ENCODE measurements at places on chromosomes 13 and 19. TPM values are rescaled to one million over a fixed set of nuclear protein-coding genes. Genes with fewer than 3 reads are reported as not detected.

The PRSS57 gene
- 0.78 TPM for total RNA-seq

- H3K27me3 ChIP-seq, result no peaks in the 10 kb centered on the region
- H3K4me1 ChIP-seq, result no peaks in the 10 kb centered on the region
- no peak overlapping the region for H3K4me3 ChIP-seq
- H3K27ac ChIP-seq, result no peak overlapping the region
- no peak for DNase-seq
- H3K36me3 ChIP-seq, result no peaks in the 10 kb centered on the region
Measured at GRCh38 chr13:83223546-83223945, 658.7 kb downstream of the SLITRK1 start.

DNA sequence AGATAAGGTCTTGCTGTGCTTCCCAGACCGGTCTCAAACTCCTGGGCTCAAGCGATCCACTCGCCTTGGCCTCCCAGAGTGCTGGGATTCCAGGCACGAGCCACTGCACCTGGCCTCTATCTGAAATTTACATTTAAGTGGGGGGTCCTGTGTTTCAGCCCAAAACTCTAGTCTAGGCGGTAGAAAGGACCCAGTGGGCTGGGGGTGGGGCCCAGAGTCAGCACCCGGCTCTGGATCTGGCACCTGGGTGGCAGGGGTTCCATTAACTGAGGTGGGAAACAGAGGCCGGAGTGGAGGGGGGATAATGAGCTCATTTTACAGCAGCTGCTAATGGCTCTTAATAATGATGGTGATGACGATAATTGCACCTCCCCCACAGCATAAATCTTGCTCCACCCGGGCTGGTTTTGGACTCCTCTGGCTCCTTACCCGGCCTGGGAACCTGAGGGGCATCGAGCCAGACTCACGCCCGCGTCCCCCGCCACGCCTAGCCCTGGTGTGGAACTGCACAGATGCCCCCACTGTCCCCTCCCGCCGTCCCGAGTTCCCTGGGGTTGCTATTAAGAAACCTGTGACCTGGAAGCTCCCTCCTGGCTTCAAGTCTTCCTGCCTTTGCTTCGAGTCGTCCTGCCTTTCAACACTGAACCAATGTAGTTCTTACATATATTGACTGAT, 17.8 kb upstream of the KLF2 start:
- no peak overlapping the region for H3K4me3 ChIP-seq
- no peaks in the 10 kb centered on the region for H3K27me3 ChIP-seq
- H3K27ac ChIP-seq, result no peak overlapping the region
- no peak for DNase-seq

DNA sequence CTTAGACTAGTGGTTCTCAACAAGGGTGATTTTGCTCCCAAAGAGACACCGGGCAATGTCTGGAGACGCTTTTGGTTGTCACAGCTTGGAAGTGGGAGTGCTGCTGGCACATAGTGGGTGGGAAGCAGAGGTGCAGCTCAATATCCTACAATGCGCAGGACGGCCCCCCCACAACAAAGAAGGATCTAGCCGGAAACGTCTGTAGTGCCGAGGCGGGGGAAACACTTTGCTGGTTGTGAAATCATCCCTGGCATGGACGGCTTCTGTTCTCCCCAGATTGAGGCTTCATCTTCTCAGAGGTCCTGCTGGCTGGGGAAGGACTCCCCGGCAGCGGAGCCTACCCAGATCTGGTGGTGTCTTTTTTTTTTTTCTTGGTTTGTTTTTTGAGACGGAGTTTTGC, 13.4 kb upstream of the SYT5 start:
- no peak overlapping the region for H3K27ac ChIP-seq
- no peaks in the 10 kb centered on the region for H3K36me3 ChIP-seq
- DNase-seq, result no peak
- no peaks in the 10 kb centered on the region for H3K4me1 ChIP-seq
- no peak overlapping the region for H3K4me3 ChIP-seq

- DNase-seq, result no peak
- H3K4me1 ChIP-seq, result peaks cover 6% of the 10 kb centered on the region
- no peak overlapping the region for H3K4me3 ChIP-seq
- H3K27ac ChIP-seq, result peak overlapping the region; percentile 88
- H3K36me3 ChIP-seq, result peaks cover 4% of the 10 kb centered on the region
Measured at GRCh38 chr13:30847650-30848307, 58.3 kb upstream of the MEDAG start.

DNA sequence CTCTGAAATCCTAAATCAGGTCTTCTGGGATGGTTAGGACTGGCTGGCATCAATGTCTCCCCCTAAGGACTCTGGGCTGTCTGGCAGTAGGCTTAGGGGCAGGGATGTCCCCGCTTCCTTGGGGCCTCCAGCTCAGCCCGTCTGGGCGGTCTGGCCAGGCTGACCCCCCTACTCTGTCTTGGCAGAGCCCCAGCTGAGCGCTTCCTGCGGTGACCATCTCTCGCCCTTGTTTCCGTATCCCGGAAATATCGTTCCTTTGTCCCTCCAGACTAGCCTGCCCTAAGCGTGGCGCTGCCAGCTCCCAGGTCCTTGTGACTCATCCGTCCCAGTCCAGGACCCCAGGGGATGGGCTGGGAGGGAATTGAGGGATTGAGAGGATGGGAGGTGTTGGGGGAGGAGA, 11.3 kb downstream of the GTPBP3 start:
- no peaks in the 10 kb centered on the region for H3K4me1 ChIP-seq
- peaks cover 6% of the 10 kb centered on the region for H3K27me3 ChIP-seq
- no peak overlapping the region for H3K27ac ChIP-seq
- peak; percentile 43 for DNase-seq
- H3K4me3 ChIP-seq, result no peak overlapping the region

DNA sequence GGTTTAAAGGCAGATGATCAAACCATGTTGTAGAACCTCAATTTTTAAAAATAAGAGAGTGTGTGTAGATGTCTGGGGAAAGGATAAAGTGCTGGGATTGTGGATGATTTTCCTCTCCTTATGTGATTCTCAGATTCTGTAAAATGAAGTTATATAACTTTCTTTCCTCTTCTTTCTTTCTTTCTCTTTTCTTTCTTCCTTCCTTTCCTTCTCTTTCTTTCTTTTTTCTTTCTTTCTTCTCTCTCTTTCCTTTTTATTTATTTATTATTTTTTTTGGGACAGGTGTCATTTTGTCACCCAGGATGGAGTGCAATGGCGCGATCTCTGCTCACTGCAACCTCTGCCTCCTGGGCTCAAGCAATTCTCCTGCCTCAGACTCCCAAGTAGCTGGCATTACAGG, 82.6 kb downstream of the GADD45B start:
- no peaks in the 10 kb centered on the region for H3K36me3 ChIP-seq
- H3K27me3 ChIP-seq, result peaks cover 10% of the 10 kb centered on the region
- no peak for DNase-seq
- no peak overlapping the region for H3K4me3 ChIP-seq
- peaks cover 6% of the 10 kb centered on the region for H3K4me1 ChIP-seq

- H3K4me1 ChIP-seq, result peaks cover 8% of the 10 kb centered on the region
- no peaks in the 10 kb centered on the region for H3K27me3 ChIP-seq
- H3K36me3 ChIP-seq, result no peaks in the 10 kb centered on the region
- no peak overlapping the region for H3K4me3 ChIP-seq
Measured at GRCh38 chr13:85725433-85725832, 73.8 kb downstream of the SLITRK6 start.

The GIPR gene
- 36.4 TPM for total RNA-seq

DNA sequence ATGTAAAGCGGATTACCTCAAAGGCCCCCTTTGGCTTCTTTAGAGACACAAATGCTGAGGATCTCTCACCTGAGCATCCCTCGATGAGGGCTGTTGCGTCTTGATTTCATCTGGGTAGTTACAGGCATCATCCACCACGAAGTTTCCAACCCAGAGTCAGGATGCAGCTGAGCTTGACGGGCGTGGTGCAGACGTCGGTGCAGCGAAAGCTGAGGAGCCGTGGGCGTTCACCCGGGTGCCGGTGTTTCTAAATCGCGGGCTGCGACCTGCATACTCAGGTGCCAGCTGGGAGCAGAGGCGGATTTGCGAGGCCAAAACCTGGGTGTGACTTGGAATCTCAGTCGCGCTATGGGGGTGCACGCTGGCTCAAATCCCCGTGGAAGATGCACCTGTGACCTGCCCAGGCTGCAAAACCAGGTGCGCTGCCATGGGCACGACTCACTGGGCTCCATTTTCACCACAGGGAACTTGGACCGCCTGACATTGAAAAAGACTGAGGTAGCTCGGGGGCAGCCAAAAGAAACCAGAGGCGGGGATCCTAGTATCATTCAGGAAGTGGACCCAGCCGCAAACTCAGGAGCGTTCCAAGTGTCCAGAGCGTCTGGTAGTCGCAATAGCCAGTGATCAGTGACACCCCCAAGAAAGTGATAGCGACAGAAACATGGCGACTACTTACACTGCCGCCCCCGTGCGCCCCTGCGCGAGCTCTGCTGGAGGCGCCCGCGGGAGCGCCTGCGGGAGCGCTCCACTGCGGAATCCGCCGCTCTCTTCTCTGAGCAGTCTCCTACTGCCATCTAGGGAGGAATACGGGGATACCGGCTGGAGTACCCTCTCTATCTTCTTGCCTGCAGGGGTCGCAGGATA, 36.4 kb upstream of the IGFL4 start:
- H3K36me3 ChIP-seq, result no peaks in the 10 kb centered on the region
- no peak overlapping the region for H3K27ac ChIP-seq
- DNase-seq, result peak; percentile 78

The ZNF497 gene
- 3.5 TPM for total RNA-seq

- no peaks in the 10 kb centered on the region for H3K36me3 ChIP-seq
- no peak overlapping the region for H3K4me3 ChIP-seq
- H3K4me1 ChIP-seq, result peaks cover 18% of the 10 kb centered on the region
Measured at GRCh38 chr13:39106216-39107005, 68.2 kb downstream of the NHLRC3 start.

DNA sequence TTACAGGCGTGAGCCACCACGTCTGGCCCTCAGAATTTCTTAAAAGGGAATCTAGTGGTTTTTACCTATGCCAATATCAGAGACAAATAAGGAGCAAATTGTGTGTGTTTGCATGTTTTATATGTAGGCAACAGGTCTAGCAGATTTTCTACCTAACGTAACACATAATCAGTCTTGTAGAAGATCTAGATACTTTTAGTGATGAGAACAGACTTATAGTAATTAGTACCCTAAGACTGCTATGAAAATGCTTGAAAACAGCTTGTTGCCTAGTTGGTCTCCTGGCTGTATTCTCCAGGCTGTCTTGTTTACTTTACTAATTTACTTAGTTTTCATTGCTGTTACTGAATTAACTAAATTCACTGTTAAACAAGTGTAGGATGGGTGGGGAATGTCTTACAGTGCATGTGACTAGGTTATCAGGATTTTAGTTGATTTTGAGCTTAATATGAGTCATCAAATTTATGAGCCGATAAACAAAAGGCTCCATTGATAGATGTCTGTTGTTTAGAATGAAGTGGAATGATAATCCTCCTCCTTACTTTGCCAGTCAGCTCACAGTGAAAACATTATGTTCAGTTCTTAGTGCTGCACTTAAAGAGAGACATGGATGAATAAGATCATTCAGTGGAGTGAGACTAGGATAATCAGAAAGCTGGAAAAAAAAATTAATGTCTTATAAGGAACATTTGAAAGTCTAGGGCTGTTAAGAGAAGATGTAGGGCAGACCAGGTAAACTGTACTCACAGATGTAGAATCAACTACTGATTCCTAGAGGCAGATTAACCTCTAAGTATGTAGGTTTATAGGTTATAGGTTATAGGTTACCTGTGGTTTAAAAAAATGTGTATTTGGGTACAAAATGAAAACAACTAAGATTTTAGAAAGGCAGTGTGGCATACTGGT, 22.4 kb downstream of the GTF2F2 start:
- H3K4me3 ChIP-seq, result no peak overlapping the region
- DNase-seq, result no peak
- peaks cover 4% of the 10 kb centered on the region for H3K36me3 ChIP-seq
- peaks cover 2% of the 10 kb centered on the region for H3K27me3 ChIP-seq
- peaks cover 4% of the 10 kb centered on the region for H3K4me1 ChIP-seq

- H3K27ac ChIP-seq, result no peak overlapping the region
- H3K27me3 ChIP-seq, result no peaks in the 10 kb centered on the region
- H3K4me1 ChIP-seq, result peaks cover 9% of the 10 kb centered on the region
- no peak for DNase-seq
- H3K4me3 ChIP-seq, result no peak overlapping the region
- H3K36me3 ChIP-seq, result no peaks in the 10 kb centered on the region
Measured at GRCh38 chr13:35649162-35649561, 172.7 kb upstream of the MAB21L1 start.

DNA sequence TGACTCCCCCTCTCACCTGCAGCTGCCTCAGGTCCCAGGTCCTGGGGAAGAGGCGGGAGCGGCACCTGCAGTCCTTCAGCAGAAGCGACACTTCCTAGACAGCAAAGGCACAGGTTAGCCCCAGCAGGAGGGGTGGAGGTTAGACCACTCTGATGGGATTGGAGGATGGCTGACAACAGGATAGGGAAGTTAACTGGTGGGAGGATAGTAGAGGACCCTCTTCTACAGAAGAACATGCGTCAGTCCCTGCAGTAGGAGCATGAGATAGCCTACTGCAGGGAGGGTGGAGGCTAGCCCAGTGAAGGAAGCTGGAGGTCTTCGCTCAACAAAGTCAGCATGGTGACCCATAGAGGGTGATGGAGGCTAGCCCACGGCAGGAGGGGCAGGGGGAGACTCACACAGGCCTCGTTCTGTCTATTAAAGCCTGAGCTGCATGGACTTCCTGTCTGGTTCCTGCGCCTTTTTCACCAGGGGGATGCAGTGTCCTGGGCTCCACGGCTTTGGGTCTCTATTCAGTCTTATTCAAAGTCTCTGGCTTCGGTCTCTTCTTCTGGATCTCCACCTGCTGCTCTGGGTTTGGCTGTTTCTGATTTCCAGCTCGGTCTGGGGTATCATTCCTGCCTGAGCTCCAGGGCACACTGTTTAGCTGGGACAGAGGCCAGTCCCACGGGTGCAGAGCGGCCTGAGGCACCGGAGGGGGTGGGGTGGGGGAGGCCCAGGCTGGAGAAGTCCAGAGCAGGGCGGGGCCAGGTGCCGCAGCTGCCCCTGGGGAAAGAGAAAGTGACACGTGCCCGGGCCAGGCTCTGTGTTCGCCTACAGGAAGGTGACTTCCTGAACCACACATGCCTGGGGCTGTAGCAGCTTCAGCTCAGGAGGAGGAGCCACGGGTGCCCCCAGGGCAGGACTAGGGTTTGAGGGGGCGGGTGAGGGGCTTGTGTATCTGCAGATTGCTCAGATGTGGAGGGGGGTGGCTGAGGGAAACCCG, 7.3 kb downstream of the IFNL3 start:
- H3K27me3 ChIP-seq, result peaks cover 12% of the 10 kb centered on the region
- no peak overlapping the region for H3K4me3 ChIP-seq
- H3K36me3 ChIP-seq, result no peaks in the 10 kb centered on the region
- H3K27ac ChIP-seq, result no peak overlapping the region

The SMIM17 gene
- total RNA-seq, result 2.7 TPM

- no peak overlapping the region for H3K4me3 ChIP-seq
- H3K27ac ChIP-seq, result no peak overlapping the region
- H3K36me3 ChIP-seq, result no peaks in the 10 kb centered on the region
- no peaks in the 10 kb centered on the region for H3K27me3 ChIP-seq
- DNase-seq, result no peak
Measured at GRCh38 chr13:22647156-22647850, 533.5 kb upstream of the SGCG start.

GRCh38 chr19:7868671-7869452, 5.3 kb downstream of the PRR36 start:
- DNase-seq, result peak; percentile 82
- H3K27ac ChIP-seq, result peak overlapping the region; percentile 66
- H3K27me3 ChIP-seq, result peaks cover 32% of the 10 kb centered on the region
- H3K4me3 ChIP-seq, result peak overlapping the region; percentile 59

- no peak overlapping the region for H3K4me3 ChIP-seq
- no peak overlapping the region for H3K27ac ChIP-seq
- H3K27me3 ChIP-seq, result no peaks in the 10 kb centered on the region
Measured at GRCh38 chr13:80251403-80251802, 89.5 kb downstream of the SPRY2 start.

- no peak overlapping the region for H3K4me3 ChIP-seq
- H3K27me3 ChIP-seq, result peaks cover 3% of the 10 kb centered on the region
- no peak overlapping the region for H3K27ac ChIP-seq
- H3K4me1 ChIP-seq, result peaks cover 3% of the 10 kb centered on the region
Measured at GRCh38 chr13:41345914-41346589, 35.0 kb downstream of the NAA16 start.
